ENCODE measurements at places on chromosomes 1 and 21.

DNA sequence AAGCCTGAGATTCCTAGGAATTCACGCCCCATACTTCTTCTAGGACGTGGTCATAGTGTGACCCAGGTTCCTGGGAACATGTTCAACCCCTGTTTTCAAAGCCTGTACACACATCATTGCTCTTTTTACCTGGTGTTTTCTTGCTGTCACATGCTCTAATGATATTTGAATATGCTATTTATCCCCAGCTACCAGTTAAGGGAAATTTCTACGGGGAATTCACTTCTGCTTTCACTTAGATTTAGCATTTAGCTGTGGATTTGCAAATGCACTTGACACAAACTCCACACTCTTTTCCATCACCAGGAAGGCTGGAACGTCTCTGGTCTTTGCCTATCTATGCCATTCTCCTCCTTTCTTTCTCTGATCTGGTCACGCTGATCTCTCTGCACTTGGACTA is 11.3 kb upstream of the SAMSN1 start:
- no peak for DNase-seq

- no peak for DNase-seq
These were observed 17.4 kb downstream of the KIAA0319L start for GRCh38 chr1:35539824-35540261.

DNA sequence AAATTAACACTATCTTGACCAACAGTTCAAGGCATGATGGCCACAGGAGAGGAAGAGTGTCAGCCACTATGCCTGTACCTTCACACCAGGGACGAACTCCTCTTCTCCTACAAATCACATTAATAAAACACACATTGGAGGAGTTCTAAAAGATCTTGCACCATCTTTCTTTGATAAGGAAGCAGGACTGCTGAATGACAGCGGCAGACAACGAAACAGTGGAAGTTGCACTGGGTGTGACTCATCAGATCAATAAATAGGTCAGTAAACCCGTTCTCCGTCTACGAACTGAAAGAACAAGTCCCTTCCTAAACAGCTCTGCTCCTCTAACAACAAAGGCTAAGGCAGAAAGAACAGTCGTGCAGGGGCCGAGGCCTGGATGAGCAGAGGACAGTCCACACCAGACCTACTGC is 23.1 kb downstream of the UBE2G2 start:
- no peak for DNase-seq

DNA sequence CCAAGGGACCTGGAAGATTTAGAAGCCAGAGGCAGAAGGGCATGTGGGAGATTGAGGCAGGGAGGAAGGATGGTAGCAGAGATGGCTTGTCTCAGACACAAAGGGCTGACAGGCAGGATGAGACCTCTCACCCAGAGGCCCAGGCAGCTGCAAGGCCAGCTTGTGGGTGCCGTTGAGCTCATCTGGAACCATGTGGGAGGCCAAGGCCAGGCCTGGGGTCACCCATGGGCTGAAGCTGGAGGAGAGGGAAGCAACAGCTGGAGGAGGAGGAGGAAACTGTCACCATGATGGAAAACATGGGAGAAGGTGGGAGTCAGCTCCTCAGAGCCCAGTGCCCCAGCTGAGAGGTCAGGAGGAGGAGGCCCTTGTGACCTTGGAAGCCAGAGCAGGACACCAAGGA is 6.4 kb downstream of the CRABP2 start:
- no peak for DNase-seq

GRCh38 chr1:171292799-171293198 is 21.2 kb upstream of the FMO4 start:
- no peak for DNase-seq

GRCh38 chr1:98034505-98034904 is 113.7 kb upstream of the DPYD start:
- DNase-seq = no peak

DNA sequence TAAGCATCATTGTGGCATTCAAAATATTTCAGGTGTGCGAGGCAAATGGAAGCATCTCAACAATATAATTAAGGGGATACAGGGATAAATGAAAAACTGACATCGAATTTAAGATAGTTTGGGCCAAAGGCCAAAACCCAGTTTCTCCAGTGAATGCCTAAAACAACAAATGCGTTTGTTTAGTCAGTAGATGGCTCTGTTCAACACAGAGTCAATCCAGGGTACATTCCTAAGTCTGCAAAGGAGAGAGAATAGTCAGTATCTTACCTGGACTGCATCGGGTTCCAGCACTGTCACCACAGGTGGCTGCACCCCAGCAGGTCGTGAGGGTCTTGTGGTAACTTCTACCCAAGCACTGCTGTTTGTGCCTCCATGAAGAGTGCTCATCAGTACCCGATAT is 321.1 kb downstream of the KCTD3 start:
- no peak for DNase-seq

- DNase-seq = no peak
These were observed 18.5 kb downstream of the NPHP4 start for GRCh38 chr1:5973771-5974170.

DNA sequence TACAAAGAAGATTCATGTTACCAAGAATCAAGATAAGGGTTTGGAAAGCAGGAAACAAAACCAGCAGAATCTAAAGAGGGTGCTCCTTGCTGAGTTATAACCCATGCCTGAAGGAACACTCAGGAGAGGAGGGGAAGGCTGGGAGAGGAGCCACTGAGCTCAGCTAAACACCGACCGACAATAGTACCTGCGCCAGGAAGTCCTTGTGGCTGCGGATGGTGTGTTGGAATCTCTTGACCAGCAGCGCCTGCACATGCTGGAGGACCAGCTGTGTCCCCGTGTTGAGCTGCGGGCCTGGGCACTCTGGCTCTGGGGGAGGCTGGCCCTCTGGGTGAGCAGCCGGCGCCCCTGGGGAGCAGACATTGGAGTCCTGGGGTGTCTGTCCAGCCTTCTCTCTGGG is 89.4 kb downstream of the ABCA4 start:
- DNase-seq = no peak

GRCh38 chr1:9269721-9270120 is 23.0 kb upstream of the SPSB1 start:
- DNase-seq = no peak

- no peak for DNase-seq
These were observed 534.5 kb downstream of the PTPRC start for GRCh38 chr1:199173356-199173755.

DNA sequence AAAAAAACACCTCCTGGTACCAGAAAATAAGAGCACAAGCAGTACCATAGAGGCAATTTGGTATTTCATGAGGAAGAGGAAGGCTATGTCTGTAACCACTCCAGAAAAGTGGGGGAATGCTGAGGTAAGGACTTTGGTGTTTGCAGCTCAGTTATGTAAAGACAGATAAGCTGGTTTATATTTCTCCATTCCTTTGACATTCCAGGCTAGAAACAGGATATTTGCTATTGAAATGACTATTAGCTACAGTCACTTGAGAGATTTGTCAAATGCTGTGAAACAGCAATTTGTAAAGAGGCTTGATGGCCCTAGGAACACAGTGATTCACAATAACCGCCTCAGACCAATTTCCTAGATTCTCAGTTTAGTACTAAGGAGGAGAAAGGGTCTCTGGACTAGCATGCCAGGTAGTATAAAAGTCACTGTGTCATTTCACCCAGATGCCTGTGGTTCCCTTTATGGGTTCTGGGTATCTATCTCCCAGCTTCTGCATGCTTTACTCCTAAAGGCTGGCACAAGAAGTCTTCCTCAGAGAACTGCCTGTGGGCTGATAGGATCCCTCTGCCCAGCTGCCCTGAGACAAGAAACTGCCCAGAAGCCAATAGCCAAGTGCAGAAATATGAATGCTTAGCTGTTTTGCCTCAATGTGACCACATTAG is 80.5 kb downstream of the VCAM1 start:
- DNase-seq = no peak

DNA sequence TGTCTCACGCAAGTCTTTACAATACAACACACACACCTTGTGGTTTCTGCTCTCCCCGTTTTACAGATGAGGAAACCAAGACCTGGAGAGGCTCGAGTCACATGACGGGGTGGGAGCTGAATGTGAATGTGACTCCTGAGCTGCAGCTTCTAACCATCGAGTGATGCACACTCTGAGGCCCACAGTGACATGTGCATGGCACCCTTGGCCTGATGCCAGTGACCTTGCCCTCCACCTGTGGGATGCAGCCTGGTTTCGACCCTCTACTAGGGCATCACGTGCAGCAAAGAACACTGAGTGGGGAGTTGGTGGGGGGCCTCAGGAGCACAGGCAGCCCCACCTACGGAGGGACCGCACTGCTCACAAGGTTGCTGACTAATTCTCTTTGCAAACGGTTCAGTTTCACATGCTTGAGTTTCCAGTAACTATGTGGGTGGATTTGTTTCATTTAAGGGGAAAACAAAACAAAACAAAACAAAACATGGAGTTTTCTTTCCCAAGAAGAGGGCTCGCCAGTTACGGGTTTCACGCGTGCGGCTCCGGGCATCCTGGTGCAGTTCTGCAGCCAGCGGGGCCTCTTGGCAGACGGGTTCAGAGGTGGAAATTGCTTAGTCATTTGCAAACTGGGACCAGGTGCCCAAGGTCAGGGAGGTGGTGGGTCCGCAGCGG is 22.9 kb downstream of the SPSB1 start:
- no peak for DNase-seq
